ENCODE measurements at places on chromosomes 11 and 22. TPM values are rescaled to one million over a fixed set of nuclear protein-coding genes. Genes with fewer than 3 reads are reported as not detected.

The CFL1 gene
- total RNA-seq: 680 TPM

The SCARF2 gene
- 12.8 TPM for total RNA-seq

The LRRC10B gene
- 0.17 TPM for total RNA-seq

The C11orf86 gene
- not detected for total RNA-seq

The JAM3 gene
- 85.7 TPM for total RNA-seq

The LIF gene
- total RNA-seq: 11.2 TPM

The CD82 gene
- total RNA-seq: 114 TPM

The RCE1 gene
- 13.4 TPM for total RNA-seq

The ALX4 gene
- total RNA-seq: not detected

DNA sequence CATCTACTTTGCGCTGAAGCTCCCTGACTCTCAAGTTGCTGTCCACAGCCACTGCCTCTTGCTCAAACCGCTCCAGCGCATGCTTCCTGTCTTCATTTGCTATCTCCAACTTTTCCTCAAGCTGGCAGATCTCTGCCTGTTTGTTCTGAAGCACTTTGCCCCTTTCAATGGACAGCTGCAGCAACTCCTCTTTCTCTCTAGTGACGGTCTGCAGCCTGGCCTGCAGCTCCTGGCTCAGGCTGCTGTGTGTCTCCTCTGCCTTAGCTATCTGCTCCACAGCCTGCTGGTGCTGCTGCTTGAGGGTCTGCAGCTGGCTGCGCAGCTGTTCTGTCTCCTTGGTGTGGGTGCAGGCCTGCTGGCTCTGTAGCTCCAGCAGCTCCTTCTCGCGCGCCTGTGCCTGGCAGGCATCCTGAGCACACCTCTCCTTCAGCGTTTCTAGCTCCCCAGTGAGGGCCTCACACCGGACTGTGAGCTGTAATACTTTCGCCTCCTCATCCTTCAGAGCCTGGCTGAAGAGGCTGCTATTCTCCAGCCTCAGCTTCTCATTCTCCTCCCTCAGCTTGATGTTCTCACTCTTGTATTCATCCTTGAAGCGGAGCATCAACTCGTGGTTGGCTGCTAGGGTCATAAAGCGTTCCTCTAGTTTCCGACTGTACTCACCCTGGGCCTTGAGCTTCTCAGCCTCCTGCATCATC lies 723 bp downstream of the CCDC89 start:
- DNase-seq: no peak
- peak overlapping the region; percentile 66 for H3K4me3 ChIP-seq
- H3K36me3 ChIP-seq: no peaks in the 10 kb centered on the region
- H3K27me3 ChIP-seq: no peaks in the 10 kb centered on the region

- peak overlapping the region; percentile 83 for H3K27ac ChIP-seq
- no peak overlapping the region for H3K4me3 ChIP-seq
- no peaks in the 10 kb centered on the region for H3K36me3 ChIP-seq
- peak; percentile 88 for DNase-seq
- peaks cover 32% of the 10 kb centered on the region for H3K4me1 ChIP-seq
Measured at GRCh38 chr11:122706291-122707088, 51.0 kb downstream of the UBASH3B start.

GRCh38 chr11:116835042-116835772 lies 2.2 kb downstream of the APOA1 start:
- H3K36me3 ChIP-seq: no peaks in the 10 kb centered on the region
- peak overlapping the region; percentile 65 for H3K27ac ChIP-seq
- H3K27me3 ChIP-seq: no peaks in the 10 kb centered on the region
- H3K4me1 ChIP-seq: peaks cover 7% of the 10 kb centered on the region
- H3K4me3 ChIP-seq: no peak overlapping the region
- no peak for DNase-seq

DNA sequence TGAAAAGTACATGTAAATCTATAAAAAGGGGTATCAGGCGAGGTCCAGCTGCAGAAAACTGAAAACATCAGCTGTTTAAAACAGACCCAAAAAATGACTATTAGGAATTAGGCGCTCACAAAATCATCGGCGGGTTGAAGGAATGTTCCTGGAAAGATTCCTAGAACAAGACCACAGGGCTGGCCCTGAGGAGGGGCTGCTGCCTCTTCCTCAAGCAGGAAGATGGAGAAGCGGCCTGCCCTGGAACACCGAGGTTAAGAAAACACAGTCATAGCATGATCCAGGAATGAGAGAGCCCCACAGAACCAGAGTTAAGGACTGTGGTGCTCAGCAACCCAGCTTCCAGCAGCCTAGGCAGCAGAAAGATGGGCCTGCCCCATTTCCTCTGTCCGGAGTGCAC lies 78.4 kb downstream of the C11orf91 start:
- H3K27me3 ChIP-seq: no peaks in the 10 kb centered on the region
- H3K27ac ChIP-seq: no peak overlapping the region
- no peaks in the 10 kb centered on the region for H3K36me3 ChIP-seq
- peak; percentile 90 for DNase-seq

GRCh38 chr22:20178915-20179227 lies 28.0 kb upstream of the CCDC188 start:
- no peaks in the 10 kb centered on the region for H3K36me3 ChIP-seq
- no peak overlapping the region for H3K4me3 ChIP-seq
- H3K27me3 ChIP-seq: no peaks in the 10 kb centered on the region
- no peak overlapping the region for H3K27ac ChIP-seq

- H3K36me3 ChIP-seq: no peaks in the 10 kb centered on the region
- no peaks in the 10 kb centered on the region for H3K4me1 ChIP-seq
- no peaks in the 10 kb centered on the region for H3K27me3 ChIP-seq
- DNase-seq: peak; percentile 16
Measured at GRCh38 chr22:26756675-26757293, 99.4 kb downstream of the MIAT start.

DNA sequence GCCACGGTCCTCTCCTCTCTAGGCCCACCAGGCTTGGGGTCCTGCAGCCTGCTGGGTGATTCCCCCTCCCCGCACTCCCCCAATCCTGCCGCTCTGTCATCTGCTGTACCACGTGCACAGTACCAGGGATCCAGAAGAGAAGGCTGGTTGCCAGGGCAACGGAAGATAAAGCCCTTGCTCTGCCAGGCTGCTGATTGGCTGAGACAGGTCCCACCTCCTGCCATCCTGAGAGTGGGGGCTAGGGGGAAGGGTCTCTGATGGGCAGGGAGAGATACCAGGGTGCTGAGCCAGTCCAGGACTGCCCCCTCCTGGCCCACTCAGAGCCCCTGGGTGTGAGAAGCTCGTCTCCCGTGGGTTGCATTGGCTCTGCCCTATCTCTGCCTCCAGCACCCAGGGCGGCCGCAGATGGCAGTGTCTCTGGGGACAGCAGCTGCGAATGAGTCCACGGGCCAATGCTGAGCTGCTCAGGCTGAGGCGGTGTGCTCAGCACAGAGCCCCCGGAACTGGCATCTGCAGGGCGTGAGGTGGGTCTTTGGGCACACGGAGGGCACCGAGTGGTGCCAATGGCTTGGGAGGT lies at the start of gene SMIM45:
Gene SMIM45, plus strand, starts transcription at position 253 of the 577 bp plus-strand sequence.
- H3K36me3 ChIP-seq: no peaks in the 10 kb centered on the region
- H3K27ac ChIP-seq: no peak within 1 kb of the TSS
- H3K27me3 ChIP-seq: no peaks in the 10 kb centered on the region
- no peak within 1 kb of the TSS for H3K4me3 ChIP-seq
- H3K4me1 ChIP-seq: no peaks in the 10 kb centered on the region

DNA sequence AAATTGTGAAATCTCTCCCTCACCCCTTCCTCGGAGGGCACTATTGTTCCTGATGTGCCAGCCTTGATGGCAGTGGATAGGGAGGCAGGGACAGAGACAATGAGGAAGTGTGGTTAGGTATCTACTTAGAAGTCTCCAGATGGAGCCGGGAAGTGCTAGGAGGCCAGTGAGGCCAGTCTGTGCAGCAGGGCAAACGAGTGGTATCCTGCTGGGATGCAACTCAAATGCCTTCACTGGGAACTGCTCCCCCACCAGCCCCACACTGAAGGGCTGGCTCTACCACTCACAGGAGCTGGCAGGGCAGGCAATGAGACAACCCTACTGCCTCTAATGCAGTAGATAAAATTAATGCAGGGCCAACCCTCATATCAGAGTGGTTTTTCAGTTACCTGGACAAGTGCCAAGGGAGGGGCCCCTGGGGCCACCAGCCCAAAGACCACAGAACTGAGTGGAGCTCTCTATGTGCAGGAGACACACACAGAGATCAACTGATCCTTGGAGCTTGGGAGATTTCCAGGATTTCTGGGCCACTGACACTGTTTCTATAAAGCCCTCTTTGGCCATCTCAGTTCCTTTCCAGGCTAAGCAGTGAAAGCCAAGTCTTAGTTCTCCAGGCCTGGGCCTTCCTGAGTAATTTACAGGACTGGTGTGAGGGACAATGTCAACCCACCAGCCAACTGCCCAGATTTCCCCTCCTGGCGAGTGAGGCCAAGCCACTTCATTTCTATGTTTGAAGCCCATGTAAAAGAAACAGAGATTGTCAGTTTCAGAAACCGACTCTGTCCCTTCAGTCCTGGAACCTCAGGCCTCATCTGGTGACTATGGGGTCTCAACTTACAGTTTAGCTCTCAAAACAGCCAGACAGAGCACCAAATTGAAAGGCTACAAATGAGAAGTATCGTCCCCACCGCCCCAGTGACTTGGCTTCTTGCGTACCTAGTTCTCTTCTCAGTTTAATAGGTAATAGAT lies 4.1 kb downstream of the MIF start:
- H3K36me3 ChIP-seq: peaks cover 17% of the 10 kb centered on the region
- DNase-seq: no peak
- peaks cover 12% of the 10 kb centered on the region for H3K4me1 ChIP-seq
- H3K27me3 ChIP-seq: no peaks in the 10 kb centered on the region
- H3K4me3 ChIP-seq: no peak overlapping the region

- no peak overlapping the region for H3K27ac ChIP-seq
- no peaks in the 10 kb centered on the region for H3K36me3 ChIP-seq
- H3K4me1 ChIP-seq: no peaks in the 10 kb centered on the region
Measured at GRCh38 chr11:2118677-2119076, 20.5 kb downstream of the IGF2 start.

GRCh38 chr11:130940706-130941105 lies 24.4 kb upstream of the SNX19 start:
- H3K36me3 ChIP-seq: no peaks in the 10 kb centered on the region
- H3K27me3 ChIP-seq: no peaks in the 10 kb centered on the region
- peak; percentile 65 for DNase-seq
- H3K4me3 ChIP-seq: no peak overlapping the region
- H3K27ac ChIP-seq: no peak overlapping the region

- no peak for DNase-seq
- H3K27ac ChIP-seq: no peak overlapping the region
- no peak overlapping the region for H3K4me3 ChIP-seq
Measured at GRCh38 chr22:24423519-24424000, 3.8 kb upstream of the ADORA2A start.

GRCh38 chr11:69137151-69137844 lies 18.4 kb upstream of the SMIM38 start:
- H3K27ac ChIP-seq: no peak overlapping the region
- H3K27me3 ChIP-seq: no peaks in the 10 kb centered on the region
- no peaks in the 10 kb centered on the region for H3K36me3 ChIP-seq
- DNase-seq: no peak
- peaks cover 3% of the 10 kb centered on the region for H3K4me1 ChIP-seq

- no peaks in the 10 kb centered on the region for H3K36me3 ChIP-seq
- DNase-seq: no peak
- H3K4me1 ChIP-seq: no peaks in the 10 kb centered on the region
- no peak overlapping the region for H3K4me3 ChIP-seq
- H3K27ac ChIP-seq: no peak overlapping the region
- H3K27me3 ChIP-seq: no peaks in the 10 kb centered on the region
Measured at GRCh38 chr11:78930810-78931523, 356.3 kb upstream of the NARS2 start.

- no peaks in the 10 kb centered on the region for H3K27me3 ChIP-seq
- no peaks in the 10 kb centered on the region for H3K36me3 ChIP-seq
- H3K27ac ChIP-seq: no peak overlapping the region
- no peak overlapping the region for H3K4me3 ChIP-seq
Measured at GRCh38 chr11:71266114-71266833, 13.9 kb upstream of the SHANK2 start.

DNA sequence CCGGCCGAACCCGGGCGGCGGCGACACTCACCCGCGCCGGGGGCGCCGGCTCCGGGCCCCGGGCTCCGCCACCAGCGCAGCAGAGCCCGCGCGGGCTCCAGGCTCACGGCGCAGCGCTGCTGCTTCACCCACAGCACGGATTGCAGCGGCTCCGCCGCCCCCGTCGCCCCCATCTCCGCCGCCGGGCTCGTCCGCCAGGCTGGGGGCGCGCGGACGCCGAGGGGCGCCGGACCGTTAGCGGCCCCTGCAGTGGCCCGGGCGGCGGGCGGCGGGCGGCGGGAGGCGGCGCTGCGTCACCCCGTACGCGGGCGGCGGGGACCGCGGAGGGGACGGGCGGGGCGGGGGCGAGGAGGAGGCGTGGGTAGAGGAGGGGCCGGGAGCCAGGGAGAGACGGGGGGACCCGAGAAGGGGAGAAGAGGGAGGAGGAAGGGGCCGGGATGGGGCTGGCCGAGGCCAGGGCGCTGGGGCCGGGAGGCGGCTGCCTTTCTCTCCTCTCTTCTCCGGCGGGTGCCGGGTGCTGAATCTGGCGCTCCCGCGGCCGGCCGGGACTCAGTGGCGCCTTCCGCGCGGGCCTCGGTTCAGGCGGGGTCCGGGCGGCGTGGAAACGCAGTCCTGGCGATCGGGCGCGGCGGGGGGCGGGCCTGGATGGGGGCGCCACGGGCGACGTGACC lies at the start of gene CERK:
Gene CERK, minus strand, starts transcription at position 277 of the 671 bp plus-strand sequence. Its CDS starts 104 bp downstream, at position 173.
- DNase-seq: peak; percentile 71
- H3K4me3 ChIP-seq: peak within 1 kb of the TSS; percentile 75
- peaks cover 13% of the 10 kb centered on the region for H3K4me1 ChIP-seq
- no peaks in the 10 kb centered on the region for H3K27me3 ChIP-seq
- H3K27ac ChIP-seq: peak within 1 kb of the TSS; percentile 68
- no peaks in the 10 kb centered on the region for H3K36me3 ChIP-seq

GRCh38 chr11:72321381-72321996 lies 77.5 kb upstream of the PHOX2A start:
- peak; percentile 71 for DNase-seq
- H3K4me1 ChIP-seq: peaks cover 2% of the 10 kb centered on the region
- H3K4me3 ChIP-seq: no peak overlapping the region
- H3K27me3 ChIP-seq: no peaks in the 10 kb centered on the region
- no peaks in the 10 kb centered on the region for H3K36me3 ChIP-seq

- no peaks in the 10 kb centered on the region for H3K36me3 ChIP-seq
- no peak for DNase-seq
- no peak overlapping the region for H3K27ac ChIP-seq
- no peak overlapping the region for H3K4me3 ChIP-seq
- peaks cover 3% of the 10 kb centered on the region for H3K4me1 ChIP-seq
Measured at GRCh38 chr11:125356797-125357196, 139.3 kb downstream of the FEZ1 start.

DNA sequence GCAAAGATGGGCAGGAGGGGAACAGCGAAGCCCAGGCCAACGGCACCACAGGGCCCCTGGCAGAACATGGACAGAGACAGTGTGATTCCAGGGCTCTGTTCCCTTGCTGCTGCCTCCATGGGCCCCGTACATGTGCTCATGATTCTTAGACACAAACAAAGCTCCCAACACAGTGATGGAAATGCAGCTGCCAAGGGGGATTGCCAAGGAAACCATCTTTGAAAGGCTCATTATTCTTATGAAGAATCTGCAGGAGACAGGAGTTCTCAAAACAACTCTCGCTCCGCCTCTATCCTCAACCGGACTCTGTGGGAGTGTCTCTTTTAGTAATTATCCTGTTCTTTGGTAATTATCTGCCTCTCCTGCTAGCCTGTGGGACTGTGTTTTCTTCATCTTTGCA lies 32.2 kb downstream of the SERPINH1 start:
- H3K4me3 ChIP-seq: no peak overlapping the region
- peaks cover 15% of the 10 kb centered on the region for H3K27me3 ChIP-seq
- H3K27ac ChIP-seq: no peak overlapping the region

GRCh38 chr22:30396871-30397655 lies at the start of gene SEC14L2:
Gene SEC14L2, plus strand, starts transcription at chr22:30397018. Its CDS starts 99 bp downstream, at chr22:30397117.
- peak; percentile 49 for DNase-seq
- H3K27ac ChIP-seq: peak within 1 kb of the TSS; percentile 41
- peak within 1 kb of the TSS; percentile 56 for H3K4me3 ChIP-seq
- no peaks in the 10 kb centered on the region for H3K27me3 ChIP-seq
- H3K36me3 ChIP-seq: peaks cover 1% of the 10 kb centered on the region
- peaks cover 11% of the 10 kb centered on the region for H3K4me1 ChIP-seq
